Fibroblast of skin of left biceps (primary cell): ENCODE measurements at places on chromosomes 4 and X.

DNA sequence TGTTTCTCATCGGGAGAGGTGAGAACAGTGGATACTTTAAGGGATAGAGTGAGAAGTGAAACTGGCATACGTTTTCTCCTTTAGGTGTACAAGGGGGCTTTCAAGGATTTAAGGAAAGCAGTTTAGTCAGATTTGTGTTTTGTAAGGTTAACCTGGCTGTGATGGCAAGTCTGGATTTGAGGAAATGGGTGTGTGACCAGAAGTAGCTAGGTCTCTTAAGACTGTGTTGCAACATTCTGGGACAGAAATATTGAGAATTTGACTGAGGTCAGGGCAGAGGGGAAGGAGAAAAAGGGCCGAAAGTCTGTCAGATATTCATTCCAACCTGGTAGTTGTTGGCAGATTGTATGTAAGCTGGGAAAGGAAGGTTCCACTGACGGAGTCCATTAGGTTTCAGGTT is 10.4 kb upstream of the GABRE start:
- DNase-seq = no peak

DNA sequence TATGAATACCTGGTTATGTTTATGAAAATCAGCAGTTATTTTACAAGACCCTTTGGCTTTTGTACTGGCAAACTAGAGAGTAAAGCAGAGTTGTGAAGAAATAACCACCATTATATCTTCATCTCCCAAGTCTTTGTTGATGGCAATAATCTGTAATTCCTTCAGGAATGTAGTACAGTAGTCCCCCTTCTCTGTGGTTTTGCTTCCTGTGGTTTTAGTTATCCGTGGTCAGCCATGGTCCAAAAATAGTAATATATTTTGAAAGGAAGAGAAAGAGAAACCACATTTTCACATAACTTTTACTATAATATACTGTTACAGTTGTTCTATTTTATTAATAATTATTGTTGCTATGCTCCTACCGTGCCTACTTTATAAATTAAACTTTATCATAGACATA is 27.8 kb downstream of the BANK1 start:
- DNase-seq = peak; percentile 49

DNA sequence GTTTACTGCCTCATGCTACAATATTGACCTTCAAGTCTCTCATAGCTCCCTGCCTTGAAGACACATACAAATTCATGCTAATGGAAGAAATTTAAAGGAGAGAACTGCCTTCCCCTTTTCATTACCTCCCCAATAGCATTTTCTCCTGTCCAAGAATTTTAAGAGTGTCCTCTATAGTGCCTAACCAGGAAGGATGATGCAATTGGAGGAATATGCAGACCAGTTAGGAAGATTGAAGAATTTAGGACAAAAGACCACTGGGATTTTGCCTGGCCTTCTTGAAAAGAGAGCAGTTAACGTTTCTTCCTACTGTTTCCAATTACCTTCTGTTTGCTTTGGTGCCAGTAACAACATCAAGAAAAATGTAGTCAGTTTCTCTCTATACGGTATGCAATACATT is 443.9 kb downstream of the INPP4B start:
- DNase-seq = peak; percentile 66

- no peak for DNase-seq
Measured at GRCh38 chrX:82466994-82467393, 1041.1 kb upstream of the POU3F4 start.

- no peak for DNase-seq
Measured at GRCh38 chr4:183789657-183790056, 115.5 kb upstream of the STOX2 start.

GRCh38 chr4:98352940-98353339 is 91.8 kb downstream of the RAP1GDS1 start:
- DNase-seq = no peak

- DNase-seq = no peak
Measured at GRCh38 chr4:178871476-178871875, 1429.2 kb upstream of the AGA start.

DNA sequence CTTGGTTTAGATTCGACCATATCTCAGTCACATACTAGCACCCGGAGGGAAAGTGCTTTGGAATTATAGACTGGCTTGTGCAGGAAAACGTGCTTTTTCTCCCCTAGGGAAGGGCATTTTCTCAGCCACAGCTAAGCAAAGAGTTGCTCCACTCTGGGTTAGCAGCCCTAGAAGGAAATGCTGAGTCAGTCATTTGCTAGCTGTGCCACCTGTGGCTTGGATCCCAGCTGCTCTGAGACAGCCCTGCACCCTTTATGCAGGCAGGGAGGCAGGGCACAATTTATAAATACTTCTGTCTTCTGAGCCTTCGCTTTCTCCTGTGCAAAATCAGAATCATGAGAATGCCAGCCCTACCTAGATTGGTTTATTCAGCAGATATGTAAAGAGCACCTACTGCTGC is 1.3 kb upstream of the USP51 start:
- no peak for DNase-seq

- no peak for DNase-seq
Measured at GRCh38 chrX:67044029-67044653, 405.3 kb upstream of the EDA2R start.

DNA sequence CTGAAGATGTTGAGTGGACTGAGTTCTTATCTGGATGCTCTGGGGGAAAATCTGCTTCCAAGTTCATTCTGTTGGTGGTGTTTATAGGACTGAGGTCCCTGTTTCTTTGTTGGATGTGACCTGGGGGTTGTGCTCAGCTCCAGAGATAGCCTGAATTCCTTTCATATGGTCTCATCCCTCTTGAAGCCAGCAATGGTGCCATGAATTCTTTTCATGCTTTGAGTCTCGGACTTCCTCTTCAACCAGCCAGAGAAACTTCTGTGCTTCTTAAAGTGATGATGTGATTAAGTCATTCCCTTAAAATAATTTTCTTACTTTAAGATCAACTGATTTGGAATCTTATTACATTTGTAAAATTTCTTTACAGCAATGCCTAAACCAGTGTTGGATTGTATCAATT is 233.8 kb upstream of the UGT8 start:
- peak; percentile 82 for DNase-seq

GRCh38 chr4:22515145-22515887 is 550 bp downstream of the ADGRA3 start:
- no peak for DNase-seq

DNA sequence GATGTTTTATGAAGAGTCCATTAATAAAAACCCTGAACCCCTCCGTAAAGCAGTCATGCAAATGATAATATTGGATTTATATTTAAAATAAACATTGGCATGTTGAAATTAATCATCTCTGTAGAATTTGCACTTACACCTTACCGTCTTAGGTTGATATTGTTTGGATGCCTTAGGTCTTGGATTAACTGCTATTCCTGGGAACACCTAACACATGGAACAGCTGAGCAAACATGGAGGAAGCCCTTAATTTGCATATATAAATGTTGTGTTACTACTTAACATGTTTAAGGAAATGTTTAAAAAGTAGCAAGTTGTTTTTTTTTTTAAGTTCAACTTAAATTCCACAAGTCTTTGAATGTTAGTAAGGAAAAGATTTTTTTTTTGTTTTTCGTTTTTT is 62.5 kb downstream of the NSD2 start:
- no peak for DNase-seq

GRCh38 chr4:147938496-147938895 is 206.6 kb downstream of the ARHGAP10 start:
- no peak for DNase-seq

DNA sequence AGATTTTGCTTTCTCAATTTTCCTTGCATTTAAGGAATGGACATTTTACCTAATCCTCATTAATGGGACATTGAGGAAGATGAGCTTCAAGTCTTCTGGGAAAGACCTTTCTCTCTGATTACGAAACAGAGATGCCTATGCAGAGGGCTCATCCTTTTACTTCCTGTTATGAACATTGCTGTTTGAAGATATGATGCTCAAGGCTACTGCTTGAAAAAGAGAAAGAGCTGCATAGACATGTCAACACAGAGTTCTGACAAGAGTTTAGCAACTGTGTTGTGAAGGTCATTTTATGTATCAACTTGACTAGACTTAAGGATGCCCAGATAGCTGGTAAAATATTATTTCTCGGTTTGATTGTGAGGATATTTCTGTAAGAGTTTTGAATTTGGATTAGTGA is 13.8 kb upstream of the GNPDA2 start:
- no peak for DNase-seq

DNA sequence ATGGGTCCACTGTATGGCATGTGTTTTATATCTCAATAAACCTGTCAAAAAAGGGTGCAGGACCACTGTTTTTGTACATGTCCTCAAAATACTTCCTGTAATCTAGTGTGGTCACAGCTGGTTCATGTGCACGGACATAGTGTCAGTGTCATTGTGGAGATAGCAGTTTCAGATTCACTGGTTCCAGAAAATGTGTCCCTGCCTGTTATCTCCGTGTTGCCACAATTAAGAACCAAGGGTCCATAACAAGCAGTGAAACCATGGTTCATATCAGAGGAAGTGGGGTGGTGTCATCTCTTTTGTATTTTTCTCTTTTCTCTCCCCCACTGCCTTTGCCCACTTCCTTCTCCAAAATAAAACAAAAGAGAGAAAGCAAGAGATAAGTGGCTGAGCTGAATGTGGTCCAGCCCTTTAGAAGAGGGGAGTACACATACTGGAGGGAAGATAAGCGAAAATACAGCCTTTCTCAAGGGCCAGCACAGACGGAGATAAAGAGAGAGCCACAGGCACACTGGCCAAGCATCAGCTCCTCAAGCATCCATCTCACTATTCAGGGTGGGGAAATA is 51.2 kb downstream of the TBL1X start:
- no peak for DNase-seq

DNA sequence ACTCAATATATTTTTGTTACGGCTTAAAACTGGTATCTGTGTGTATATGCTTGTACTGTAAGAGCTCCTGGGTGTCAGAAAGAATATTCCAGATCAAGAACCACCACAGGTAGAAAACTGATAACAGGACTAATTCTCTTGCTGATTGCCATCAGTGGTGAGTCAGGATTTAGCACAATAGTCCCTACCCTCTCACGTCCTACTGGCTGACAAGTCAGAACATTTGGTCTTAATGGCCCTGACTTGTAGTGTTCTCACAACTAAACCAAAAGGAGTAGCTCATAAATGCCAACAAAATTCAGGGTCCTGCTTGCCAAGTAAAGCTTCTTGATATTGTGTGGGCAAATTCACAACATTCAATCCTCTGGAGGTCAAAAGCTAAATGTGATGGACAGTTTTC is 105.2 kb upstream of the MAB21L2 start:
- no peak for DNase-seq

GRCh38 chr4:177187371-177187770 is 122.3 kb upstream of the NEIL3 start:
- no peak for DNase-seq

GRCh38 chr4:176150356-176150682 is 45.1 kb downstream of the SPATA4 start:
- no peak for DNase-seq

DNA sequence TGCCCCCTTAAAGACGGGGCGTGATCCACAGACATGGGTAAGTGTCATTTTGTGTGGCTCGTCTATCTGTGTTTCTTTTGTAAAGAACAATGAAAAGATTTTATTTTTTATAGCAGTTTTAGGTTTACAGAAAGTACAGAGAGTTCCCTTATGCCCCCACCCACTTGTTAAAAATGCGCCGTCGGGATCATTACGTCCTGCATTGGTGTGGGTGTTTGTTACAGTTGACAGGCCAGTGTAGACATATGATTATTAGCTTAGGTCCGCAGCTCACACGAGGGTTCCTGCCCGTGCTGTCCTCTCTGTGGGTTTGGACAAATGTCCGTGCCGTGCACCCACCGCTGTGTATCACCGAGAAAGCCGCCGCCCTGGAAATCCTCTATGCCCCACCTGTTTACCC is 50.5 kb downstream of the RGS12 start:
- DNase-seq = no peak

GRCh38 chr4:77006753-77007353 is 57.3 kb downstream of the SEPTIN11 start:
- no peak for DNase-seq

- DNase-seq = no peak
Measured at GRCh38 chr4:96315815-96316214, 475.9 kb downstream of the PDHA2 start.

DNA sequence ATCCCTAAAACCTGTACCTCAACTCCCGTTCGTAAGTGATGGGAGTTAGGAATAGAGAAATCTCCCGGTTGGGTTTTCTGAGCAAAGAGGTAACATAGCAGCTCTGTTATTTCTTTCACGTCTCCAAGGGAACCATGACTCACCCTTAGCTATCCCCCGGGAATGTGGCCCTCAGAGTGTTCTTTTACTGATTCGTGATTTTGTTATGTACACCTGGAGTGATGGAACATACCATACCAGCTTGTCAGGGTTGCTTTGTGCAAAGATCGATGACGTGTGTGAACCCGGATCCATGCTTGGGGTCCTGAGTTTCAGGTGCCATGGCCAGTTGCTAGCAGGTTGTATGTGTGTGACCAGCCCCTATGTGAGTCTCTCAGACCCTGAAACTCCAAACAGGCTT is 52.6 kb downstream of the HPRT1 start:
- peak; percentile 42 for DNase-seq

- DNase-seq = no peak
Measured at GRCh38 chrX:48972220-48973164, 848 bp upstream of the KCND1 start.

DNA sequence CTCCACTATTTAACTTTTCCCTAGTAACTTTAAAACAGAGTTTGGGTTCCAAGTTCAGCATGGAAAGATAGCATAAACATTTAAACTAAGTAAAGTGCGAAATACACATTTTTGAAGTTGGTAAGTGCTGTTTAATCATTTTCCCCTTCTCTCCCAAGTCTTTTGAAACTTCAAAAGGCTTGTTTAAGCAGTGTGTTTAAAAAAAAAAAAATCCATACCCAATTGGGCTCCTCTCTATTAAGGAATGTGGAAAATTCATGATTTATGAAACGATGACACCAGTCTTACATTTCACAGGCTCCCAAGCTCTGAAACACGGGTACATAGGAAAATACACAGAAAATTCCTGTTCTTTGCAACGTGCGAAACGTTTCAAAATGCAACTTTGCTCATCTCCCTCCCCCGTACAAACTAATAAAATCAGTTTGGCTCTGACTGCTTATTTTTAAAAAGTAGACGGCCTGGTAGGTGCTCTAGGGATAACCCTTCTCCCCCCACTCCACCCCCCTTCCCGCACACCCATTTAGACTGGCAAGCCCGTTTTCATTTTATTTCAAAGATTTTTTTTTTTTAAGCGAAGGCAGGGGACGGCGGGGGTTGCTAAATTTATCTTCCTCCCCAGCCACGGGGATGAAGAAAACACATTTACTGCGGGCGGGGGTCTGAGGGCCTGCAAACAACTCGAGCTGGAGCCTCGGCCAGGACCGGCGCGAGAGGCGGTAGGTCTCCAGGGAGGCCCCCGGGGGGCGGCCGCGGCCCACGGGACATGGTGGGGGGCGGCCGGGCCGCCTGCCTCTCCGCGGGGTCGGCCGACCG is 786 bp upstream of the ZFX start:
- peak; percentile 70 for DNase-seq

DNA sequence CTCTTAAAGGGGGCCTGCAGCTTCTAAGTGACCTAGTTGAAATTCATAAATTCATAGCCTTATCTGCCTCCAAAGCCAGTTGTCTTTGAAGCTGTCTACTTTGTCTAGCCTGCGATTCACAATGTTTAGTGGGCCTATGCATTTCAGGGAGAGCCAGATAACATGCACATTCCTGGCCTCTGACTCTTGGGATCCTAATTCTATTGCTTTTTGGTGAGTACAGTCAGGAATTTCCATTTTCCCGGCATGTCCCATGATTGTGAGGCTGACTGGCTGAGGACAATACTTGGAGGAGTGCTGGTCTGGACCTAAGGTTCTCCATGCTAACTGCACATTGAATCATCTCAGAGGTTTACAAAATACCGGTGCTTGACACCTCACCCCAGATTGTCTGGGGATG is 155.0 kb downstream of the MSL3 start:
- no peak for DNase-seq
